ENCODE measurements at places on chromosomes 6 and 20.

GRCh38 chr6:146981981-146982380 lies 222.2 kb upstream of the STXBP5 start:
- peak; percentile 13 for DNase-seq

GRCh38 chr20:34085544-34086040 lies 26.5 kb downstream of the EIF2S2 start:
- DNase-seq, result no peak

DNA sequence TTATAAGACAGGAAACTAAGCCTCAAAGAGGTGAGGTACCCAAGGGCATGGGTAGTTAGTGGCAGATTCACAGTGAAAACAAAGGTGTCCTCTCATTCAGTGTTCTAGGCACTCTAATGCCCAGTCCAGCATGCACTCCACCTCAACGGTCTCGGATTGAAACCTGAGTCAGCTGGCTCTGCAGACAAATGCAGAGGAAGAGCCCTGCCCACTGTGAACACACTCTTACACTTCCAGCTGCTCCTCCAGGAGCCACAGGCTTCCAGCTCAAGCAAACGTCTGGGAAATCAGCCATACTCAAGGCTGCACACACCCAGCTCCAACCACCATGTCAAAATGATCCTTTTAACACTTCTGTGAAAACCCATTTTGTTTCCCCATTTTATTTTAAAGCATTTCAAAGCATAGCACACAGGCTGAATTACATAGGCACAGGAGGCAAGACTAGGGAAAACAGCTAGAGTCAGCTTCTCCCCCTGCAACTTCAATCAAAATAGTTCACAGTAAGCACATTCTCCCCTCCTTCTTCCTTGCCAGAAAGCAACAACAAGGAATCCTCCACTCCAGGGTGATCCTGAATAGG lies 3.0 kb upstream of the IL17A start:
- no peak for DNase-seq

DNA sequence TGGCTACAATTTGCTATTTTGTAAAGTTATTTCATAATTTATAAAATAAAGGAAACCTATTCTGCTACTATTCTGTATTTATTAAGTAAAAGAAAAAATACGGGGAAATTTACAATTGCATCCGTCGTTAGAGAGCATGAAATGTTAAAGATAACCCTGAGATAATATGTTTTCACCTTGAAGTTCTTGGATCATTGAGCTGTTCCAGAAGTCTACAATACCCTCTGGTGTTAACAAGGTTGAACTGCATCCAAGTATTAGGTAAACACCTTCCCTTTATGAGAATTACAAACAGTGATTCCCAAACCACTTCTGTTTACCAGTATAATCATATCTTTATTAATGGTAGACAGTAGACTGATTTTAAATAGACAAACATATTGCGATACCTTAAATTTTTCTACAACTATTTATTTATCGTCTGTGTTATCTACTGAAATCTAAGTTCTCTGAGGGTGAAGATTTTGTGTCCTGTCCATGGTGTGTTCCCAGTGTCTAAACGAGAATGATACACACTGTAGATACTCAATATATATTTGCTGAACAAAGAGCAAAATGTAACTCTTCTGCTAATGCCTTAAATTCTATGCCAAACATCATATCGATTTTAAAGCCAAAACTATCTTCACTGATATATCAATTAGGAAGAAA lies 28.2 kb downstream of the TBC1D32 start:
- peak; percentile 10 for DNase-seq

DNA sequence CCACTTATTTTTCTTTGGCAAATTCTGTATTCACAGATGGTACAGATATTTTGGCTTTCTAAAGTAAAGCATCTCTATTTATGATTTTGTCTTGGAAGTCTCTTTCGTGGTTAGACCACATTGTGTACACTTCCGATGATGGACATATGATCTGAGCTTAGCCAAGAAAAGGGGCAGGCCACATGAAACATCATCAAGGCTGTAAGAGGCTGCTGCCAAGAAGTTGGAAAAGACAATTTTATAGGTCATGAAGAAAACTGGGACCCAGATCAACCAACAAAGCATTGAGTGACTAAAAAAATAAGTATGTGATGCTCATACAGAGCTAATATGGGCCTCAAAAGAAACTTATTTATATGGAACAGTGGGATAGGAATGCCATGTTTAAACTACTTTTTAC lies 266.4 kb downstream of the HAO1 start:
- DNase-seq, result no peak

- DNase-seq, result no peak
Observed at GRCh38 chr6:119633461-119633860, 283.9 kb upstream of the MAN1A1 start.

DNA sequence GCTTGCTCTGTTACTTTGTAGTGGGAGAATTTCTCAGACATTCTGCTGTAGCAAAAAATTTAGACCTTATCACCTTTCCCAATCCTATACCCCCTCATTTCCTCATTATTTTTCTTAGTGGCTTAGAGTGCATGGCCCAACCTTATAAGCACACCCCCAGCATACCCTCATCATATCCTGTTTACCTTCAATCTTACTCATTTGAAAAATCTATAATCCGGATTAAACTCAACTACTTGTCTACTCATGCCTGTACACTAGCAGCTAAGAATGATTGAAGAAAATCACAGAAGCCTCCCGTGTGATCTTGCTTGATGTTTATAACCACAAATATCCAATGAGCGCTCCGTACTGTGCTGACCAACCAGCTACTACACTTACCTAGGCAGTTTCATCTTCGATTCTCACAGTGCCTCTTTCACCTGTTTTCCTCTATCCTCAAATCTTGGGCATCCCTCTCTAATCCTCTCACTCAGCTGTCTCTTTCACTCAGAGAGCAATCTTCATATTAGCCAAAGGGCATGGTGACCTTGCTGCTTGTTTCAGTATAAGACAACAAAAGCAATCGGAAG lies 36.6 kb downstream of the AIG1 start:
- DNase-seq, result no peak

GRCh38 chr6:157838718-157839430 lies 15.8 kb downstream of the SNX9 start:
- no peak for DNase-seq

DNA sequence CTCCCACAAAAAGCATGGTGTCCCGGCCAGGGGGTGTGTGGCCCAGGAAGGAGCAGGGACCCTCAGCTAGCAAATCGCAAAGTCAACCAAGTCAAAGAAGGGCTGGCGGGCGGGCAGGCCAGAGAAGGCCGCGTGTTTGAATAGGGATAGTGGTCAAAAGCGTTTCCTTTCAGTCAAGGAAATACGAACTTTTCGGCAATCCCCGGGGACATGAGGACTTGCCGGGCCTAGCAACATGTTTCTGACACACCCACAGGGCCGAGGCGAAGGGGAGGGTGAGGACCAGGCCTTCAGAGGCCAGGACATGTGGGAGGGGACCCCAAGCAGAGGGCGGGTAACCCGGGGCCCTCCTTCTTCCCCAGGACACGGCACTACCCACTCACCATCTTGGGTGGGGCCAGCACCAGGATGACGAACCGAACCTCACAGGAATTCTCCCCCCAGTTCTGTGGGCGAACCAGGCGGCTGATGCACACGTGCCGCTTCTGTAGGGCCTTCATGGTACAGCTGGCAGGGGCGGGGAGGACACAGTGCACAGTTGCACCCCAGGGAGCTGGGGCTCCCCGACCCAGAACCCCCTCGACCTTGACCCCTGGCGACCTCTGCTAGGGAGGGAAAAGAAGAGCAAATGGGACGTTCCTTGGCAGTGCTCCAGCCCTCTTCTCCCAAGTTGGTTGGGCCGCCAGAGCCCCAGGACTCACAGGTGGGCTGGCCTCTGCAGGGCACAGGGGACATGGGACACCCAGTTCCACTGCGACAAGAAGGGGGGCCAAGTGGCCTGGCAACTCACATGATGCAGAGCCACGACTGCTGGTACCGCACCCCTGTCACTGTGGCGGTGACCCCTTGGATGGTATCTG lies 5.6 kb downstream of the SLC4A11 start:
- no peak for DNase-seq

DNA sequence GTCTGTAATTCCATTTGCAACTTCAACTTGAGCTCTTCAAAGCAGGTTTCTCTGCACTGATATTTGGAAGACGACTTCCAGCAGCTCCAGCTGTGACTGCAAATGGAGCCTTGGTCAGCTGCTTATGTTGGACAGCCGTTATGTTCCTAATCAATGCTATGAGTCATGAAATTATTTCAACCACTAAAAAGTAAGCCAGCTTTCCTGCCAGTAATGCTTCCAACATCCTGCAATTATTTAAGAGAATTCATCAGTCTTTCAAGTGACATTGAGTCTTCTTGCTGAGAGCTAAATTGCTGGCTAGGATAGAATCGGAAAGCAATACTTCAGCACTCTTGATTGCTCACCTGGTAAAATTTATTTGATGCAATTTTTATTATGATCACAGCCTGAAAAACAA lies 375.7 kb downstream of the MMUT start:
- no peak for DNase-seq

DNA sequence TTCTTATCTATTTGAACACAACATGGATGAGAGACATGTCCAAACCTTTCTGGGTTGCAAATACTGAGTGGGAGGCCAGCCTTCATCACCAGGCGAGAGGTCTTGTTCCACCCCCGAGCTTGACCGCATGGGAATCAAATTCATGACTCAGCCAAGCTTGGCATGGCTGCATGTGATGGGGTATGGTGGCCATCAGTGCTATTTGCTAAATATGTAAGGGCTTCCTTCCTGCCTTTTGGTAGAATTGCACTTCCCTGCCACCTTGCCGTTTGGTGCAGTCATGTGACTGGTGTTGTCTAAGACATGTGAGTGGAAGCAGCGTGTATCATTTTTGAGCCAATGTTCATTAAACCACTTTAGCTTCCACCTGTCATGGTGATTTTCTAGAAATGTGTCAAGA lies 508.9 kb upstream of the SULF2 start:
- DNase-seq, result no peak

GRCh38 chr6:30894381-30894780 lies 10.1 kb downstream of the DDR1 start:
- DNase-seq, result no peak

DNA sequence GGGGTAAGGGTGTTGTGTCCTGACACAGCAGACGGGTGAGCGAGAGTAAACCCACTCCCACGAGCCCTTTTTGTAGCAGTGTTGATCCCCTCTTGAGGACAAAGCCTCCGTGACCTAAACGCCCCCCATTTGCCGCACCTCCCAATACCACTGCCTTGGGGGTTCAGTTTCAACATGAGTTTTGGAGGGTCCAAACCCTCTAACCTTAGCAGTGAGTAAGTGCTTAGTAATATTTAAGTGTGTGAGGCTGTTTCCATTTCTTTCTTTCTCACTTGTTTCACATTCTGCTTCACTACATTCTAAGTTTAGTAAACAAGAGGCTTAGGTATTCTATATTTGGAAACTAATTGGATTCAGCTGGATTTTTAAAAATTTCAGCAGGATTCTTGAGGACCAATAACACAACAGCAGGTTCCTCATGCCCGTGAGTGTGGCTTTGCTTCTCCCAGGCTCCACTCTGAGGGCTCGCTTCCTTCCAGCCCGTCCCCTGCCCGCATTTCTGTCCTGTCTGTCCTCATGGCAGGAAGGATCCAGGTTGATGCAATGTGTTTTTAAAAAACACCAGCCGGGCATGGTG lies 41.2 kb downstream of the SNX9 start:
- no peak for DNase-seq

DNA sequence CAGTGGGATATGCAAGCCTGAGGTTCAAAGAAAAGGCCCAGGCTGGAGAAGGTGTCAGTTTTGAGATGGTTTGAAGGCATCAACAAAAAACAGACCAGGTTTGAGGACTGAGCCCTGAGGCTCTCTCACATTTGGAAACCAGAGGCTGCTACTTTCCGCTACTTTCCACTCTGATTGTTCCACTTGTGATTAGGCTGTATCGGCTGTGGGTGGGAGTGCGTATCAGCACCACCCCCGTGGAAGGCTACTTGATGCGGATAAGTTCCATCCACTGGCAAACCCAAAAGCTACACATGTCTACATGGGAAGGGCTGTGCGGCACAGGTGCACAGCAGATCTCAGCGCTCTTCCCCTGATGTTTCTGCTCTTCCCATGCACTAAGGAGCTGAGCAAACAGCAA lies 198.7 kb downstream of the GMPR start:
- no peak for DNase-seq

GRCh38 chr6:142014515-142014914 lies 118.2 kb upstream of the GJE1 start:
- no peak for DNase-seq

DNA sequence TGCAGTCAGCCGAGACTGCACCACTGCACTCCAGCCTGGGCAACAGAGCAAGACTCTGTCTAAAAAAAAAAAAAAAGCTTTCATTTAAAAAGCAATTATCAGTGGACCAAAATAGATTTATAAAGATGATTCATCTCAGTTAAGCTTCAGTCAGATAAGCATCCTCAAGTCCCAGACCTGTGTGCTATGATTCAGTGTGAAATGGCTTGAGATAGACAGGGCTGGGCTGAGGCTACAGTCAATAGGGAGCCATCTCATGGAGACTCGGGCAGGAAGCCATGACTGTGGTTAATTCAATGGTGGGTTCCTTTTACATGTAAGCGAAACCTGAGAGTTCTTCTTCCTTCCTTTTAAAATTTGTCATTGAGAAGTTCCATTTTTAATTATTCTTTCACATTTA lies 276.0 kb downstream of the TFAP2A start:
- DNase-seq, result no peak

DNA sequence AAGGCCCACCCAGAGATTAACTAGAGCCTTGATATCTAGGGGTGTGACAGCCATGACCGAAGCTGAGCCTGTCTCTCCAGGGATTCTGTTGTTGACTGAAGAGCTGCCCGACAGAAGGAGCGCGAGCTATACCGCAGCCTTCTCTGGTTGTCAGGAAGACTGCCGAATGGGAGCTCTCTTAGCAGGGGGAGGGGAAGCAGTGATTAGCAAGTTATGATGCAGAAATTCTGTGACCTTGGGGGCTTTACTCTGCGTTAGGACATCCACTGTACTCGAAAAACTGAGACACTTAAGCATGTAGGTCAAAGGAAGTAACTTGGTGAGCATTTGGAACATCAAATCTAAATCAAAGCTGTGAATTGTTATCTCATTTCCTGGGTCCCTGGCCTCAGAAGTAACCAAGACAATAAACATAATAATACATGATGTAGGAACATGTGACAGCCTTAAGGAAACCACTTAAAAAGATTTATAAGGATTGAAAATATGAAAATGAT lies 84.7 kb downstream of the MAP3K4 start:
- DNase-seq, result no peak

DNA sequence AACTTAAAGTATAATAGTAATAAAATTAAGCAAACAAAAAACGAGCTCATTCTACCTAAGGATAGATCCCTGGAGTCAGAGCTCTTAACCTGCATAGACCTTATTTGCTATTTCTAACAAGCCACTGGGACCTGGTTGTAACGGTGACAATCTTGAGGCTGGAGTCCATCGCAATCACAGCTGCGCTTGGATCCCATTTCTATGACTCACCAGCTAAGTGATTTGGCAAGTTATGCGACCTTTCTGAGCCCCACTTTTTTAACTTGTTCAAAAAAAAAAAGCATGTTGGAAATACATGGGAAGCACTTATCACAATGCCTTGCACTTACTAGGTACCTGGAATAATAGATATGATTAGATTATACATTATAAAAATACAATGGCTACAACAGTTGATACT lies 389.5 kb upstream of the CDH4 start:
- no peak for DNase-seq
